ENCODE measurements at places on chromosomes 6 and 20. TPM values are rescaled to one million over a fixed set of nuclear protein-coding genes. Genes with fewer than 3 reads are reported as not detected.

Gene BLTP3A
- 5.1 TPM for total RNA-seq

Gene CD24
- total RNA-seq = 267 TPM

Gene RBPJL
- not detected for total RNA-seq

Gene MMP24
- 20.7 TPM for total RNA-seq

Gene SLC22A2
- total RNA-seq = not detected

Gene SYNJ2
- 68.5 TPM for total RNA-seq

Gene CTCFL
- total RNA-seq = not detected

Gene MATN4
- not detected for total RNA-seq

Gene OOEP
- not detected for total RNA-seq

Gene MEP1A
- total RNA-seq = not detected

Gene SLC32A1
- not detected for total RNA-seq

Gene OR2H2
- total RNA-seq = not detected

Gene TREML2
- total RNA-seq = not detected

Gene OPRM1
- total RNA-seq = not detected

Gene APCDD1L
- total RNA-seq = not detected

Gene SPEF1
- total RNA-seq = 2.3 TPM

Gene BPIFB2
- not detected for total RNA-seq

Gene FILIP1
- total RNA-seq = 0.28 TPM

Gene TRPC4AP
- total RNA-seq = 61.3 TPM

Gene MAN1A1
- total RNA-seq = 0.05 TPM

Gene AHCY
- total RNA-seq = 312 TPM

All from A549 treated with DMSO at 1 μM for 4 hours (cell line).